Activated T-cell treated with anti-CD3 and anti-CD28 coated beads for 1 hour (primary cell): ENCODE measurements at places on chromosomes 2 and 18.
A peak's percentile ranks its signal among the peaks of the same experiment; 100 is the strongest.

- no peak for DNase-seq
Measured at GRCh38 chr2:60710707-60711106, 45.4 kb upstream of the PAPOLG start.

DNA sequence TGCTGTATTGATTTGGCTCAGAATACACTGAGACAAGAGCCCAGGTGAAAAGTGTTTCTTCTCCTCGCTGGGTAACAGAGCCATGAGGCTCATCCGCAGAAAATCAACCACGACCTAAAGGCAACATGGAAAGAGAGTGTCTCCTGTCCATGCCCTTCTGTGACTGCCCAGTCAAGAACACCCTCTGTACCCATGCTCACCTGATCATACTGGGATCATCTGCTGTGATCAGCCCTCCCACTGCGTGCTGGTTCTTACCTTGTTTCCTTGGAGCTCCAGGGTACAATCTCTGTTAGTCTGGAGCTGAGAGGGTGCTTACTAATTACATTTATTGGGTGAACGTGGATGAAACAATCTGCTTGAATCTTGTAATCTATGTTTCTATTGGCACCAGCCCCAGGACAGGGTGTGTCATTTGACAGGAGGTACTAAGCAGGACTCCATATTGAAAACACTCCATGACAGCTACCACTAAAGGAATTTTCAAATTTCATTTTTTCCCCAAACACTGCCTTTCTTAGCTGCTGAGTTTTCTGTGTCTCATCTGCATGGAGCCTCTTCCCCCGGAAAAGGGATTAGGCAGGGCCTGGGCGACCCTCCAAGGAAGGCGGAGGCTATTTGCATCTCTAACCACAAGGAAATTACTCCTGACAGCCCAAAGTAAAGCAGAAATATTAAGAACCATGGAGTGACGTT is 39.7 kb upstream of the GRP start:
- DNase-seq, result no peak

DNA sequence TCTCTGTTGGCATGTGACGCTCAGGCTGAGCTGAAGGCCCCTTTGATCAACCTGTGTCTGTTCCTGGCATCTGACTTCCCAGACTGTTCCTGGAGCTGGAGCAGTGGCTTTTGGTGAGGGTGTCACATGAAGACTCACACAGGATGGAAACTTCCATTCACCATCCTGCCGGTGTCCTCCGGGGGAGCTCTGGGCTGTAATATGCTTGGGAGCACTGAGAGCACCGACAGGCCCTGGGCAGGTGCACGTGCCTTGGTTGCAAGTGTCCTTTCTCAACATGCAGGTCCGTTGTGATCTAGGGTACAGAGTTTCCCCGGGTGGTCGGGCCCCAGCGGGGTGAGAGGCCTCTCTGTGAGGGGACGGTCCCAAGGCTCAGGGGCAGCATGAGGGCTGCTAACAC is 24.8 kb upstream of the GBX2 start:
- DNase-seq, result no peak

DNA sequence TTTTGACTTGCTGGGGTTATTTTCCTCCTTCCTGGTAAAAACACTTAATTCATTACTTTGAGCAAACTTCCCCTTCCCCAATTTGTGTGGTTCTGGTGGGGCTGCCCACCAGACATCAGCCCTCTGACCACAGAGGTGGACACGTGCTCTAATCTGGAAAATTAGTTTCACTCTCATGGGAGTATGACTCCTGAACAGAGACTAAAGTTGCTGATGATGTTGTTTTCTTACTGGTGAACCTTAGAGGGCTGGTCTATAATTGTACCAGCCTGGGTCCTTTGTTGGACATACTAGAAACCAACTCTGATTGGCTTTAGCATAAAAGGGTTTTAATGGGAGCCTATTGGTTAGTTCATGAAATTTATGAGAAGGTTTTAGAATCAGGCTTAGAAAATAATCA is 54.1 kb upstream of the ACYP2 start:
- DNase-seq, result no peak

DNA sequence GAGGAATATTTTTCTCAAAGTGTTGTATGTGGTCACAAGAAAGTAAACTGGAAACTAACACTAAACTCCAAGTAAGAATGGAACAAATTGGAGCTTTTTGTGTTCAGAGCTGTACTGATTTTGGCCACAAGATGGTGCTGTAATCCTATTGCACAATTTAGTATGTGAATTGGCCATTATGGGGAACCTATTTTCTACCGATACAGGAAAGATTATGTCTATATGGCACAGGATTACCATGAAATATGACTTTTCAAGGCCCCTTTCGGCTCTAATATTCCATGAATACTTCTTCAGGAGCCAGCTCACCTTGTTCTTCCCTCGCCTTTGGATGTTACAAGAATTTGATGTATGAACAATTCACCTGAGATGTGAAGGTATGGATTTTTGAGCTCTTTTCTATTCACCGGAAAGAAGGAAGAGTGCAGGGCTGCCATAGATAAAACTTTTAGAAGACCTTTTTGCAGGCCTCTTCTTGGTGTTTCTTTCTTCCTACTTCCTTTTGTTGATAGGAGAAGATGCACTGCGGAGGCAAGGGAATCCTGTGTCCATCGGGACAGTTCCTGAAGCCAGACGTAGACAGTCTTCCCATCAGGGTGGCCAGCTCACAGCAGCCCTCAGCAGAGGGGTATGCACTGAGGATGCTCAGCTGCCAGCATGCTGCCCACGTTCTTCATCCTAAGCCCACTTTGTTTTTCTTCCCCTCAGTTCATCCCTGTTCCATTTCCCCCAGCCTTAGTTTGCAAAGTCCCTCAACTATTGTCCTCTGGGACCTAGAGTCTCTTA is 13.3 kb downstream of the MRPL44 start:
- DNase-seq, result peak; percentile 33

DNA sequence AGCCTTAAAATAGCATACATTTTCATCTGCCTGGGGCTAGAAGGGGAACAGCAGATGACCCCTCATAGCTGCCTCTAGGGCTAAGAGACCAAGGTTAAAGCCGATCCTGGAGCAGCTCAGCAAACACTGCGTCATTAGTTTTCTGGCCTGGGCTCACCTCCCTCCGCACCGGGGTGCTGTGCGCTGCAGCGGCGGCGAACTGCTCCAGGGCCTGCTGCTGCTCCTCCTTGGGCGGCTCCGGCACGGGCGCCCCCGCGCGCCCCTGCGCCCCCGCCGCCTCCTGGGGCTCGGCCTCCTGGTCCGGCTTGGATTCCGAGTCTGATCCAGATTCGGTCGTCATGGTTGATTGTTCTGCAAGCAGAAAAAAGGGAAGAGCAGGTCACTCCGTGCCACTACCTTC is 55.0 kb downstream of the EPB41L3 start:
- no peak for DNase-seq

DNA sequence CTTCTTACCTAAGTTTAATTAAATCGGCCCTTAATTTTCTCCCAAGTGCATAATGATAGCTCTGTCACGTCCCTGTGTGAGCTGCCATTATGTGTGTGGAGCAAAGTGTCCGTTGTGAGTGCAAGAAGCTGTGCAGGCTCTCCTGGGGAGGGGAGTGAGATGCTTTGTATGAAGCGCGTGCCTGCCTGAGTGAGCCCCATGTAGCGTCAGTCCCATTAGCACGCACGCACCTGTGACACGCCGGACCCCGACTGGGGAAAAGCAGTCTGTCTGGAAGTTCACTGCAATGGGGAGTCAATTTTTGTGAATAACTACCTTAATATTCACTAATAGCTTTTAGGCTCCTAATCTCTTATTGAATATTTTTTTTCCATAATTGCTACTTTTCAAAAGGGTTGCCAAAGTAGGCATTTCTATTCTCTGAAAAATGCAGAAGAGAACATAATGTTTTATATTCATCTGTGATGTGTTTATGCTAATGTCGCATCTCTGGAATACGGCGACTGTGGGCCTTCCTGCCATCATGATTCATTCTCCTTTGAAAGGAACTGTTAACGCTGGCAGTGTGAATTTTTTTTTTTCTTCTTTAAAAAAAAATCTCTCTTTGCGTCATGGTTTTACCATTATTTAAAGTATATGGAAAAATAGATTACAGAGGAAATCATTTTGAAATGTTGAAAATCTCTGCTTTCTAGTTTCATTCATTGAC is 157.7 kb downstream of the COL4A4 start:
- no peak for DNase-seq

DNA sequence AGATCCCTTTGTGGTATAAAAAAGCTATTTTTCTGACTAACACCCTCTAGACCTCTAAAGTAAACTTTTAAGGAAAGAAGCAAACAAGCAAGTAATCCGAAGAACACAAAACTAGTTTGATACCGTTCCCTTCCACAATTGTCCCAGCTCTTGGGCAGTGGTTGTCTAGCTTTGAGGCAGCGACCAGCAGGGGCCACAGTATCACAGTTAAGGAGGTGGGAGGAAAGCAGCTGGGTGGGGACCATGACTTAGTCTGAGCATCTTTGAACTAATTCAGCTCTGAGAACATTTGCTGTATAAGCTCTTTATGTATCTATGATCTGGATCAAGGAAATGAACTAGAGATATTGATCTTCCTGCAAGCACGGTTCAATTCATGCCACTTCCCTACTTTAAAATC is 51.0 kb downstream of the SF3B1 start:
- DNase-seq, result no peak

DNA sequence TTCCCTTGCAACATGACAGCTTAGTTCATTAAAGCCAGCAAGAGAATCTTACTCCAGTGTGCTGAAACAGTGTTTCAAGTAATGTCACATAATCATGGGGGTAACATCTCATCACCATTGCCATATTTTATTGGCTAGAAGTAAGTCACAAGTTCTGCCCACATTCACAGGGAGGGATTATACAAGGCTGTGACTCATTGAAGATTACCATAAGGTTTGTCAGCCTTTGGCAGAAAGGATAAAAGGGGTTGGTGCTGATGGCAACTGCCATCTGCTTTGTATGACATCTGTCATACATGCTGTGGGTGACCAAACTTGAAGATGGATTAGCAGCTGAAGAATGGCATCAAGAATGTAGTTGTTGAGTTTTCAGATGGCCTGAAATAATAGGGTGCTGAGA is 61.2 kb downstream of the KCNE4 start:
- no peak for DNase-seq

GRCh38 chr2:211093743-211094303 is 537.4 kb downstream of the CPS1 start:
- no peak for DNase-seq

DNA sequence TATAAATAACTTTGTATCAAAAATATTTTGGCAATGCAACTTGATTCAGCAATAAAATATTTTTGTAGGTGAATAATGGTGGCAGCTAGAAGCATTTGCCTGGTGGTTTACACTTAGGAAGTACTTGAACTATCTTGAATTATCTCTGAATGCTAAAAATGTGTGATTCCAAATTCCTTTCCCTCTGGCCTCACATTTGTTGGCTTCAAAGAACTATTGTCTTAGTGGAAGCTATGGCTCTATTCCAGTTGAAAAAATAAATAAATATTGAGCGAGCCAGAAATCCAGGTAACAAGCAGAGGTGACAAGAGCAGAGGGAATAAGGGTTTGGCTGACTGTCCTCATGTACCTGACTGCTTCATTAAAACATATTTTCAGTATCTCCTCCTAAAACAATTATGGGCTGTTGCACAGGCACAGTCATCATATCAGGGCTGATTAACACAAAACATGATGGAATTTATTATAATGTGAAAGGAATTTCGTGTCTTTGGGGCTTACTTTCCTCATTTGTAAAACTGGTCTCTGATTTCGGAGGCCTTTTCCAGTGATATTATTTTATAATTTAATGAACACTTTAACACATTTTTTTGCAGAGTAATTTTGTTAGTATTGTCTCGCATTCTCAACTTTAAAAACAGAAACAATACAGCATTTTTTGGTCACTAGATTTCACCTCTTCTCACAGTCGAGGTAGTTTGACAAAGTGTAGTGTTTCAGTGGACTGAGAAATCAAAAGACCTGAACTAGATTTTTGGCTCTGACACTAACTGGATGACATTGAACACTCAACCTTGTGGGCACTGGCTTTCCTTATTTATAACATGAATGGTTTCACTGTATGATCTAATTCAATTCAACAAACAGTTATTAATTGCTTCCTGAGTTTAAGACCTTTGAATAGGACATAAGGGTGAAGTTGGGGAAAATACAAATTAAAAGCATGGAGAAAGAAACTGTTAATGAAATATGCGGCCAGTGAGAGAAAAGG is 7.8 kb upstream of the CAVIN2 start:
- no peak for DNase-seq

DNA sequence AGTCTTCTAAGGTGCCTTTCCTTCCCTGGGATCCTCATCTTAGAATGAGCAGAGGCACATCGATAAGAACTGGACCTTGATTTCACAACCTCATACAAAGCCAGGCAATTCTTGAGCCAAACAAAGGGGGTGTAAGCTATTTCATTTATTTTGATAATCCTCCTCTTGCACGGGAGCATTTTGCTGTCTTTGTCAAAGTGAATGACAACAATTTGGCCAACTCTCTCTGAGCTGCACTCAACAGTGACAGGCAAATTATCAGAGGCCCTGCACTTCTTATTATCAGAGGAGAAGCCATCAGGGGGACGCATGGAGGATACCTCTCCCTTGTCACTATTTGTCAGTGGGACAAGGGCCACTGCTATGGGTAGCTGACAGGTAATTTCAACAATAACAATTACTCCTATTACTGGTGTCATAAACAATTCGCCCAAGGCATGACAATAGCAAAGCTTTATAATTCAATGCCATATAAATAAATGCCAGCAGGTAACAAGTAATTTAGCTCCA is 260.4 kb downstream of the MEIS1 start:
- DNase-seq, result no peak

GRCh38 chr2:235027558-235028214 is 75.9 kb downstream of the SH3BP4 start:
- no peak for DNase-seq

- DNase-seq, result no peak
Measured at GRCh38 chr2:111940333-111941196, 42.2 kb downstream of the MERTK start.

- no peak for DNase-seq
Measured at GRCh38 chr2:26717362-26717761, 24.8 kb downstream of the KCNK3 start.

GRCh38 chr2:128710242-128710641 is 391.6 kb upstream of the HS6ST1 start:
- DNase-seq, result no peak

DNA sequence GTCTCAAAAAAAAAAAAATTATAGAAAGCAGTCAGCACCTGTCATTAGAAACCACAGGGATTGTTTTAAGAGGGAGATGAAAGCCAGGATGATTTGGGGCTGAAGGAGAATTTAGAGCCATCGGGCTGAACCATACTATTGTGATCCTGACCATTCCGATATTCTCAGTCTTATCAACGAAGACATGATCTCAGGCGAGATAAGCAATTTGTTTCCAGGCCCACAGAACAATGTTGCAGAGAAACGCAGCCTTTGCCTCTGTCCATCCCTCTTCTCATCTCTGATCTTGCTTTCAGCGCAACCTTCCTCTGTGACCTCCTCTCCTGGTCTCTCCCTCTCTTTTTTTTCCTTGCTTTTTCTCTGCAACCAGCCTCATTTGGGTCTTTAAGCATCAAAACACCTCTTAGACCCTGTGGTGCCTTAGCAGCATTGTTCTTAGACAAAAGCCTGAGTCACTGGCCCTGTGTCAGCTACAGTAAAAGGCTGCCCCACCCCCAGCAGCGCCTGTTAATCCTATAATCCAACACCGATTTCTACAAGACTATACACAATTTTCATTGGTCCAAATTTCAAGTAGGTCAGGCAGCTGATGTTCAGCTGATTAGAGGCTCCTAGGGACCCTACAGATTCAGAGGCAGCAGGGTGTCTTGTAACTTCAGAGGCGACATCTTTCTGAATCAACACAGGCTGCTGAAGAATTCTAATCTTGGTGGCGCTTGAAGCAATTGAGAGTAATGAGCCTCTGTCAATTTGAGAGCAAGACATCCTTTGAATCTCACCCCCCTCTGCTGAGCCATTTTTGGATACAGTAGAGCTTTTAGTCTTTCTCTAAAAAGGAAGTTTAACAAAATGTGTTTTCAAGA is 206.0 kb downstream of the NCK2 start:
- DNase-seq, result no peak
